RPMI7951 (cell line): ENCODE measurements at places on chromosomes 16 and 17. TPM values are rescaled to one million over a fixed set of nuclear protein-coding genes. Genes with fewer than 3 reads are reported as not detected.

Gene CCL5
- total RNA-seq: 2.7 and 4.0 TPM in 2 replicates

Gene POLDIP2
- total RNA-seq: 79.6 and 91.8 TPM in 2 replicates

Gene TBC1D3H
- total RNA-seq: not detected in 2 replicates

Gene SAMD14
- 0.10 and 0.24 TPM in 2 replicates for total RNA-seq

Gene C16orf74
- 3.9 and 6.2 TPM in 2 replicates for total RNA-seq

Gene CD300LB
- total RNA-seq: not detected in 2 replicates
